ENCODE measurements at places on chromosomes 1 and 21.
A peak's percentile ranks its signal among the peaks of the same experiment; 100 is the strongest.

DNA sequence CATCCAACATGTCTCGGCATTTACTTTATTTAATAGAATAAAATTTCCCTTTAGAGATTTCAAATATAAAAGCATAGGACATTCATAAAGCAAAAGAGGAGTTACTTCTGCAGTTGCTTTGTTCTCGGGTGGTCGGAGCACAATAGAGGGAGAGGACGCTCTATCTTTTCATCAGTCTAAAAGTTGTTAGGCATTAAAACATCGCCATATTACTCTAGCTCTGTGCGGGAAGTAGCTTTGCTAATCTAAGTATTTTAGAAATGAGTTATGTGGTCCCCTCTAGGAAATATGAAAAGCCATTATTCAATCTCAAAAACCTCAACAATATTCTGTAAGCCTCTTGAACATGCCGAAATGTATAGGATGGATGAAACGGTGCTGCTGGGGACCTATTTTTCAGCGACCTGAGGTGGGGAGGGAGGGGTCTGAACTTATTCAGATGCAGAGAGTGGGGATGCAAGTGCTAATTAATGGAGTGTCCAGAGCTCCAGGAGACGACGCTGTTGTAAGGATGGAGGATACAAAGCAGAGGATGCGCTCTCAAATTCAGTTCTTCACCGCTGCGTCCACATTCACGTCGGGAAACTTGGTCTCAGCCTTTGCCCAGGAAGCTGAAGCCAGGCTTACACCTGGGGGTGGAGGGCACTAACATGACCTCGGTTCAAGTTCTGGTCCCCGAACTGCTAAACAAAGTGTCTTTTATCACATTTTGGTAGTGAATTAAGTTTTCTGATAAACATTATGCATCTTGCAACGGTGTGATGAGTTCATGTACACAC is 6.3 kb downstream of the CDKN2C start:
- DNase-seq, result no peak

DNA sequence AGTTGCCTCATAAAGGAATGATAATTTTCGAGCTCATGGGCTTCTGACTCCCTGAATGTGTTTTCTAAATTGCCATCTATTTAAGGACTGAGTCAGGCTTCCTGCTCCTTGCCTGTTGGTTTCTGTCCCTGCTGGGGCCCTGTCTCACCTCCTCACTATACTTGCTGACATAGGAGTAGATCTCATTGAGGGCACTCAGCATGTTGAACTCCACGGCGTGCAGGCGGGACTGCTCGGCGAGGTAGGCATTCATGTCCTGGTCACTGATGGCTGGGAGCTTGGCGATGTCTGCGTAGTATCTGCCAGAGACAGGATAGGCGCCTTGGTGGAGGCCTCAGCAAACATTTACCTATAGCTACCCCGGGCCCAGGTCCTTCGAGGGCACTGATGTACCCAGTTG is 116.9 kb upstream of the CD34 start:
- DNase-seq, result no peak

DNA sequence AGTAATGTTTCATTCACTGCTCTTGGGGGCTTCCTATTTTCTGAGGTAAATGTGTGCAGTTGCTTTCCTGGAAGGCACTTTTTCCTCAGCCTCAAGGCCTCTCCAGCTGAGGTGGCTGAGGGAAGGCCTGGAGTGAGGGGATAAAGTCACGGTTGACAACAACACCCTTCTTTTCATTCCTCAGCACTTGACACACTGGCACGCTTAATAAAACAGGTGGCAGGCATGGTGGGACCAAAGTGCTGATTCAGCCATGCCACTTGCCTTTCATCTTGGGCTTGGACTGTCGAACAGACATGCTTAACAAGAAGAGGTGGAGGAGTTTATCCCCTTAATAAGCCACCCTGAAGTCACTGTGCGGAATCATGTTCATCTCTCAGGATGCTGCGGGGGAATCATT is 23.6 kb upstream of the GRHL3 start:
- DNase-seq, result no peak

GRCh38 chr1:204461331-204462228 is 33.0 kb downstream of the PIK3C2B start:
- peak; percentile 91 for DNase-seq

DNA sequence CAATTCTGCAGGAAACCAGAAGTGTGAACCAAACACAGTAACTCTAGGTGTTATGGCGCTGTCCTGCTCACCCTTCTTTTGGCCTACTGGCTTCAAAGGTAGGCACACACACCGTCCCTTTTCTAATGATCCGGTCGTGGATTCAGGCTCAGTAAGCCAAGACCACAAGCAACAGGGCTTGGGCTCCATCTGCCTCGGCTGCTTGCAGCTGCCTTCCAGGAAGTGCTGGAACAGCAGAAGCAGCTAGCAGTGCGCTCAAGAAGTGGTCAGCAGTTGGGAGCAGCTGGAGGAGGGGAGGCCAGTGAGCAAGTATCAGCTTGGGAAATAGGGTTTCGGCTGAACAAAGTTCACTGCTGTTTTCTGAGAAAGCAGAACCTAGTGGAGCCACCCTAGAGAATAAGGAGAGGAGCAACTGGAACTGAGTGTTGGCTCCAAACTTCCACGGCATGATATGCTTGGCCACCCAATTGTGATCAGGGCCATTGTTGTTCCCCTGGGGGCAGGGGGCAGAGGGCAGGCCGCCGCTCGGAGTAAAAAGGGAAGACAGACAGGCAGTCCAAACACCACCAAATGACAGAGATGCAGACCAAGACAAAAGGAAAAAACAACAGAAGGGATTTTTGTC is 173.4 kb downstream of the TOMM20 start:
- DNase-seq, result peak; percentile 99

GRCh38 chr1:6547301-6547700 is 7.0 kb downstream of the NOL9 start:
- DNase-seq, result no peak

DNA sequence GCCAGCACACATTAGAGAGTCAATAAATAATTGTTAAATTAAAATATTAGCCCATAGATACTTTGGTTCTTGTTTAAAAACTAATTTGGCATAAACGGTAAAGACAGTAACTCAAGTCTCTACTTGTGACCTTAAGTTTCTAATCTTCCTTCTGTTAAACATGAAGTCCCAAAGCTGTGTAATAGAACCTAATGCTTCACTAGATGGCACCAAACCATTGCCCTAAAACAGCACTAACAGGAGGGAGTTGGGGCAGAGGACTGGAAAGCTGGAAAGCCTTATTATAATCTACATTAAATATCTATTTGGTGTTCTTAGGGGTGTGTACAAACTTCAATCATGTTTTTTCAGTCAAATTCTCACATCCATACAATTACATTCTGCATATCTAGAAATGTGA is 176.7 kb downstream of the OLFM3 start:
- DNase-seq, result no peak

DNA sequence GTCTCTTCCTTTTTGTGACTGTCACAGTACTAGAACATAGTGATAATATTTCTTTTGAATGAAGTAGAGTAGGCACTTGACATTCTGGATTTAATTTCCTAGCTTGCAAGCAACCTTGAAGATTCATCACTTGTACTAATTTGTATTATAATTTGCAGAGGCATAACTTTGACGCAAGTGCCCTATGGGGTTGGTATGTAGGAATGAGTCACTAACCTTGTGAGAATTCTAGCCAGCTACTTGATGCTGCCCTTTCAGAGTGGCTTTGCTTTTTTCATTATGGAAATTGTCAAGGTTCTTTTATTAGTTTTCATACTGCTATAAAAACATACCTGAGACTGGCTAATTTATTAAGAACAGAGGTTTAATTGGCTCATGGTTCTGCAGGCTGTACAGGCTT is 13.7 kb upstream of the DPH5 start:
- DNase-seq, result no peak

DNA sequence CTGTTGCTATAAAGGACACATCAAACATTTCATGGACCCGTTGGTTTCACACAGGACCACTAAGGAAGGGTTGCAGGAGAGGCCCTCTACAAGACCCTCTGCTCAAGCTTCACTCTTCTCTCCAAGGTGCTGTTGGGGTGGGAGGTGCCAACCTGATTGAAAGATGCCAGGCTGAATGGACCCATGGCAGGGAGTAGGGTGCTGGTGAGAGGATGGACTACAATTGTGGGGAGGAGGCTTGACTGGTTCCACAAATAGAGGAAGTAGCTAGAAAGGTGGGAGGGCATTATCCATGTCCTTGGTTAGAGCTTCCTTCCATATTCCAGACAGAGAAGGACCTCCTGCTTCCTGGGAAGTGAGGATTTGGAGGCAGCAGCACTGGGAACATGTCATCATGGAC is 167.6 kb upstream of the HMGB4 start:
- DNase-seq, result no peak

GRCh38 chr21:40067751-40068150 is 200.5 kb downstream of the PCP4 start:
- no peak for DNase-seq

GRCh38 chr1:217333939-217334338 is 297.0 kb downstream of the GPATCH2 start:
- no peak for DNase-seq

- no peak for DNase-seq
Measured at GRCh38 chr21:33700491-33700890, 58.2 kb downstream of the ITSN1 start.

- no peak for DNase-seq
Measured at GRCh38 chr1:118335331-118335732, 150.3 kb upstream of the SPAG17 start.

DNA sequence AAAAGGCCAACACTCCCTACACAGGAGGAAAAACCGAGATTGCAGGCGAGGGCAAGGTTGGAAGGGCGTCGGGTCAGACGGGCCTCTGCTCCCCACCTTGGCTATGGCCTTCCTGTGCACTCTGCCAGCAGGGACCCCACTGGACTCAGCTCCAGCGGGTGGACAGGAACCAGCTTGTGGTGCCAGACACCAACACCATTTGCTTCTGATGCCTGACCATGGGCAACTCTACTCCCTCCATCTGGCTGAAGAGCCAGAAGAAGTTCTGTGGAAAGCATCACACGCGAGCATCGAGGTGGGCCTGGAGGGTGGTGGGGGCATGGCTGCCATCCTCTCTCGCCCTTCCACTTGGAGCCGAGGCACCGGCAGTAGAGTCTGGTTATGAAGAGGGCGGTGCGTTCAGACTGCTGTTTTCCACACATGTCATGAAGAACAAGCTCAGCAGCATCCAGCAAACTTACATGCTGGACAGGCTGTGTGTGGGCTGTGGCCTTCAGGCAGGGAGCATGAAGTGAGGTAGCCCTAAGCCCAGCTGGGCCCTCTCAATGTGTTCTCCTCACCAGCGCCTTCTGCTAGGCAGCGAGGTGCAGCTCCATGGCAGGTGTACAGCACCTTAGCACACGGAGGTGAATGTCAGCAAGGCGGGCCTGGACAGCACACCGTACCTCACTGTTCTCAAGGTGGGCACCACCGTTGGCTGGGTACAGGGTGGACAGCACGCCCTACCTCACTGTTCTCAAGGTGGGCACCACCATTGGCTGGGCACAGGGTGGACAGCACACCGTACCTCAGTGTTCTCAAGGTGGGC is 15.6 kb upstream of the ZNF669 start:
- DNase-seq, result no peak

GRCh38 chr1:226100436-226101391 is 38.2 kb downstream of the H3-3A start:
- DNase-seq, result no peak

- DNase-seq, result no peak
Measured at GRCh38 chr21:32352526-32352925, 40.3 kb downstream of the URB1 start.

DNA sequence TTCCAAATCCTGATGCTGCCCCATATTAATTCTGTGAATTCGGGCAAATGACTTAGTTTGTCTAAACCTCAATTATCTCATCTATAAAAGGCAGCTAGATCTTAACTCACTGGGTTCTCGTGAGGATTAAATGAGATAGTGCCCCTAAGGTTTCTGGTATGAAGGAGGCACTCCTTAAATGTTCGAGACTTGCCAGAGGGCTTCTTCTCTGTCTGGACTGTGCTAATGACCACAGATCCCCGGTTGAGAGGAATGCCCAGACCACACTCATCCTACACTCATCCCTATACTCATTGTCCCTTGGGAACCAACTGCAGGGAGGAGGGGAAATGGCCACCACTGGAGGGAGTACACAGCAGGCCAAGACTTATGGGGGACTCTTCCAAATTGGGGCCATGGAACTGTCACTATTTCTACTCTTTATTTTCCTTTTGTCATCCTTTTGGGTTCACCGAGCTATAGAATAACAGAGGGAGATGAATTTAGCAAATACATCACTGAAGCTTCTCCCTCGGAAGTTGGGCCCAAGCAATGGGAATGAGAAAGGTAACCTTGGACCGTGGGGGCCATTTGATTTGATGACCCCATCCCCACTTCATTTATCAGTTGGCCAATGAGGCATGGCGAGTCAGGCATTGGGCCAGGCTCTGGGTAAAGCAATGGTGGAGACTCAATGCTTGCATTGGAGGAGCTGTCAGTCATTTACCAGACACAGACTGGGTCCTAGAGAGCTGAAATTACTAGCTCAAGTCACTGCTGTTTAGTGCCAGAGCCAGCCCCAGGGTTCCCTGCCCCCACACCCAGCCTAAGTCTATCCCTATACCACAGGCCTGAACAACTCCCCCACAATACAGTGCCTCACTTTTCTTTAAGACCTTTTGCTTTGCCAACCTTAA is 5.1 kb downstream of the ATF3 start:
- no peak for DNase-seq

GRCh38 chr21:33433425-33434114 is 30.4 kb downstream of the IFNGR2 start:
- no peak for DNase-seq

GRCh38 chr1:59499273-59499942 is 202.5 kb downstream of the FGGY start:
- DNase-seq, result no peak

GRCh38 chr1:186144505-186144904 is 230.5 kb downstream of the TPR start:
- DNase-seq, result no peak

DNA sequence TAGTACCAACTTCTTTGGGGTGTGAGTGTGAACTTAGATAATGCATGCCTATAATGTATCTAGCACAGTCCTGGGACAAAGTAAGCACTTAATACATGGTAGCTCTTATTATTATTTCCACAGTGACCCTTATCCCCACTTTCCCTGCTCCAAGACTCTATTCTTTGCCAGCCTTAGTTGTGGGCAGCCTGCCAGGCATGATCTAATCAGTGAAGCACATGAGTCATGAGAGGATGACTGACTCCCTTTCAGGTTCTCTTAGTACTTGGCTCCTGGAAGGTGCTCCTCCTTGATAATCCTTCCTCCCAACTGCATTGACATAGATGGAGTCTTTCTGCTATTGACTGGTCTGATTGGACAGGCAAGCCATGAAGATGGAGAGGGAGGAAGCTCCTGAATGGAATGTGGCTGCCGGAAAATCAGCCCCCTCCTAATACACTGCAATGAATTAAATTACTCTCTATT is 17.4 kb upstream of the GNG12 start:
- DNase-seq, result no peak

DNA sequence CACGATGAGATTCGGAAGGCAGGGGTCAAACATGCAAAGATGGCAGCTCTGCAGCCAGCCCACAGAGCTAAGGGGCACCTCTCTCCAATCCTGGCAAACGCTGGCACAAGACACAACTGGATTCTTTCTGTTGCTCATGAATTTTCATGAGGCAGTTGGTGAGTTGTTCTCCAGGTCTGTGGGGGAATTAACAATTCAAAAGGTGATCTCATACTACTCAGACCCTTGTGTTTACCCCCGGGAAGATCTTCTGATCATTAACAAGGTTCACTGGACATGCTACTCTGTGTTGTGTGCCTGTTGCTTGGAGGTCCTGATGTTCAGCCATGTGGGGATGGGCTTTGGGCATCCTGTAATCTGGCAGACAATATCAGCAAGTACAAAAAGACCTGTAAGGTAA is 128.9 kb downstream of the HHAT start:
- no peak for DNase-seq

All from GF-D8 (cell line).